ENCODE measurements at places on chromosomes 7 and 10.

- no peak for DNase-seq
Observed at GRCh38 chr10:11510736-11511135, 100.7 kb downstream of the USP6NL start.

GRCh38 chr10:83886871-83887270 lies 252.4 kb upstream of the GHITM start:
- no peak for DNase-seq

DNA sequence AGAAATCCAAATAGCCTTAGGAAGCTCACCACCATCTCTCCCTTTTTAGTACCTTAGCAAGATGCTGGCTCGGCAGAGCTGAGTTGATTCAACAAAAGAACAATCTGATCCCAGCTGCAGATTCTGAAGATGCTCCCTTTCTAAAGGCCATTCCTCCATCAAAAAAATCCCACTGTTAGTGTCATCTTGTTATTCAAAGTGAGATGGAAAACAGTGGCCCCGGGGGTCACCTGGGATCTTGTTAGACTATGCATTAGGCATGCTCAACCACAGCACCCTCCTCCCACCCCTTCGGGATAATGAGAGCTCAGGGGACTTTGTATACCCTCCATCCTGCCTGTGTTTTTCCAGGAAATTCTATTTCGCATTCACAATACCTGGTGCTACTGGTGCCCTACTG lies 2.4 kb downstream of the NCAPG2 start:
- no peak for DNase-seq

- no peak for DNase-seq
Observed at GRCh38 chr7:2525658-2526630, 6.4 kb downstream of the LFNG start.

- DNase-seq, result no peak
Observed at GRCh38 chr10:32149252-32149955, 93.2 kb upstream of the KIF5B start.

DNA sequence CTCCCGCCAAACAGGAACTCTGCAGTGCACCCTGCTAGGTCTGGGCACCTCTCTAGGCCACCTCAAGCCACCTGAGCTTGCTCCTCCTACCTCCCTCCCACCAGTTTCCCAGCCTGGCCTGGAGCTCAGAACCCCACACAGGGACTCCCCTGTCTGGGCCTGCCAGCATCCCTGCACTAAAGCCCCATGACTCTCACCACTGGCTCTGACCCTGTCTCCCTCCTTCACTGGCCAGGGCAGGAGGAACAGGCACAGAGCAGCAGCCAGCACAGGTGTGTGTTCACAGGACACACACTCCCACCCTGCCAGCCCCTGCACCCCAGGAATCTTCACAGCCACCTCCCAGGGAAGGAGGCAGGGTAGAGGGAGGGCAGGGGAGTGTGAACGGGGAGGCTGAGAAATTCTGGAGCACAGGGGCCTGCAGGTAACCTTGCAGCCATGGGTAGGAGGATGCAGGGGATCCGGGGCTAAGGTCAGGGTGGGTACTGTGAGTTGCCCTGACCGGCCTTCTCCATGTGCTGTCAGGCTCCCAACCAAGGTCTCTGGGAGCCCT lies 13.9 kb upstream of the ANTXRL start:
- no peak for DNase-seq

DNA sequence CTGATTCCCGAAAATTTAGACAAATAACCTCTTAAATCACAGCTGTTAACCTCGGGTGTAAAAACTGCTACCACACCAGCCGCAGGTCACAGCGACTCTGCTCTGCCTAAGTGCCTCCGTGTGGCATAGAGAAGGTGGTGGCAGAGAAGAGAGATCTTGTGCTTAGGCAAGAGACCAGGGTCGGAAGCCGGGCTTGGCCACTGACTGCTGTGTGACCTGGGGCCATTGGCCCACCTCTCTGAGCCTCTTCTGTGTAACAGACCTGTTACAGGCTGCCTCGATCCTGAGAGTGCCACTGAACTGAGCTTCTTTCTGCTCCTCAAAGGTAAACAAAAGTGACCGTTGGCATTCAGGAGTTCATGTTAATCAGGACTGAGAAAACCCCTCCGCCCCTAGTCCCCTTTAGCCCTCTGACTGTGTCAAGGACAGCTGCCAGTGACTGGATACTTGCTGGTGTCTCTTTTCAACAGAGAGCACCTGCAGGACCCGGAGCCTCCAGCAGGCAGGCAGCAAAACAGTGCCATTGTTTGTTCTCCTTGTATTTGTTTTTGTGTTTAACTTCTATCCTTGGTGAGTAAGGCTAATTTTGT lies 36.5 kb downstream of the ZMIZ1 start:
- no peak for DNase-seq

- no peak for DNase-seq
Observed at GRCh38 chr10:109740436-109740835, 182.9 kb downstream of the XPNPEP1 start.

DNA sequence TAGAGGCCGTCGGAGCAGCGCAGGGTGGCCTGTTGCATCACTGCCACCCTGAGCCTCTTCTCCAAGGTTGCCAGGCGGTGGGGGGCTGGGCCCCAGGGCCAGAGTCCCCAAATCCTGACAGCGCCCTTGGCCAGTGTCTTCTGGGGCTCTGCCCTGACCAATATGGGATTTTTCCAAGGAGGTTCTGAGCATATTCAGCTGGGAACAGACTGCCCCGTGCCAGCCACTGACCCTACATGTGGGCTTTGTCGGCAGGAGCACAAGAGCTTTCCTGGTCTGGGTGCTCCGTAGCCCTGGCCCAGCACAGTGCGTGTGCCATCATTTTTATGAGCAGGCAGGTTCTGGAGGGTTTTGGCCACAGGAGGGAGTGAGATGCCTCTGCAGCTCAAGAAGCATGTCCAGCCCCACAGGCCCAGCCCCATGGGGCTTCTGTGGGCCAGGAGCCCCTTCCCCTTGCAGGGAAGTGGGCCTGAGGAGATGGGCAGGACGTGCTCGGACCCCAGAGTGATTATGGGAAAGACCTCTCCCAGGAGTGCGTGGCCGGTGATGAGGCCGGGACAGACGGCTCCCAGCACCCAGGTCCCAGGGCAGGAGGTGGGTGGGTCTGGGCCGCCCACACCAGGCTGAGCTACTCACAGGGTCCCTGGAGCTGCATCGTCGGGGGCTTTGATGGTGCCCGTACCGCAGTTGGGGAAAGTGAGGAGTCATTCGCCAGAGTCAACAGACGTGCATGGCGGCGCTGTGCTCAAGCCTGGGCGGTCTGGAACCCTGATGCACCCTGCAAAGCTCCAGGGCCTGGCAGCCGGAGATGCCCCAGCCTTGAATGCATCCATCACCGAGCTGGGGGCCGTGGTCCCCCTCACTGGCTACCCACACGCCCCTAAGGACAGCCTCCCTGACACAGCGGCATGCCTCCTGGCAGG lies 66.6 kb downstream of the PWWP2B start:
- no peak for DNase-seq

DNA sequence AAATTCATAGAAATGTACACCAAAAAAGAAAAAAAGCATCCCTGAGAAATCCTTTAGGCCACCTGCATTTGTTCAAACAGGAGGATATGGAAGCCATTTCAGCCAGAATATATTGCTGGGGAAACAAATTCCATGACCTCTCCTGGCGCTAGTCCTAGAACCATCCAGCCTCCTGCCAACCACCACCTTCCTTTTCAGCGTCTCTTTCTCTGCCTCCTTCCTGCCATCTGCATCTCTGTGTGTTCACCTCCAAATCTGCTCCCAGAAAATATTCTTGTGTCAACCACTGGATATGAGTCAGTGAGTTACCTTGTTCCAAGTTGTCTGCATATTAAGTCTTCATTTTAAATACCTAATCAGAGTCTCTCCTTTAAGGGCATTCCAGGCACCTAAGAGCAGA lies 50.6 kb upstream of the NPY start:
- no peak for DNase-seq

- DNase-seq, result no peak
Observed at GRCh38 chr10:6320320-6321010, 117.7 kb downstream of the PFKFB3 start.

GRCh38 chr7:121323515-121324302 lies 5.1 kb upstream of the WNT16 start:
- DNase-seq, result no peak

DNA sequence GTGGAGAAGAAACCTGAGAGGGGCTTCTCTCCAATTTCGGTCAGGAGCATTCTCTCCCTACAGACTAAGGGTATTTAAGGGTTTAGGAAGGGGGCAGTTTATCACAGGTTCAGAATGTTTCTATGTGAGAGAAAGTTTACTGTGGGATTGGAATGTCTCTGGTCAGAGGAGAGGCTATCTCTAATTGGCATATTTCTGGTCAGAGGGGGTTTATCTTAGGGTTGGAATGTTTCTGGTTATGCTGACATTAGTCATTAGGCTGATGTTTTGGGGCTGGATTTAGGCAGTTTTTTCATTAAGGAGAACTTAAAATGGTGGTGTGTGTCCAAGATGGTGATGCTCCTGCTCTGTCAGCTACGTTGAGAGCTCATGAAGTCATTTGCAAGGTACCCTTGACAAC lies 758.0 kb downstream of the TYW1 start:
- DNase-seq, result no peak

- DNase-seq, result no peak
Observed at GRCh38 chr10:132745971-132746370, 40.0 kb downstream of the NKX6-2 start.

DNA sequence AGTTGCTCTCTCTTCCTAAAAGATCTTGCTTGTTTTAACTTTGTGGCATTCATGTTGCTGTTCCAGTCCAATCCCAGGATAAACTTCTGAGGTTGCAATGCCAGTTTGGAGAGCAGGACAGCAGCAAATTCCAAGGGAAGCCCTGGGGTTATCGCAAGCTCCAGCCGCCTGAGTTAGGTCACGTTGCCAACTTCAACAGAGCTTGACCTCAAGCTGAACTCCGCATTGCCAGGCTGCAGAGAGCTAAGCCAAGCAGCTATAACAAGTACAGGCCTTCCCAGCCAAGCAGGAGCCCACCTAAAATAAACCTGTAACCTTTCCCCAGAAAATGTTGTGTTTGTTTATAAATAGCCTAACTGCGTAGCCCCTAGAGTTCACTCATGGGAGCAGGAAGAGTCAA lies 138.9 kb upstream of the LYZL1 start:
- no peak for DNase-seq

- no peak for DNase-seq
Observed at GRCh38 chr10:89646889-89647657, 2.0 kb upstream of the PANK1 start.

DNA sequence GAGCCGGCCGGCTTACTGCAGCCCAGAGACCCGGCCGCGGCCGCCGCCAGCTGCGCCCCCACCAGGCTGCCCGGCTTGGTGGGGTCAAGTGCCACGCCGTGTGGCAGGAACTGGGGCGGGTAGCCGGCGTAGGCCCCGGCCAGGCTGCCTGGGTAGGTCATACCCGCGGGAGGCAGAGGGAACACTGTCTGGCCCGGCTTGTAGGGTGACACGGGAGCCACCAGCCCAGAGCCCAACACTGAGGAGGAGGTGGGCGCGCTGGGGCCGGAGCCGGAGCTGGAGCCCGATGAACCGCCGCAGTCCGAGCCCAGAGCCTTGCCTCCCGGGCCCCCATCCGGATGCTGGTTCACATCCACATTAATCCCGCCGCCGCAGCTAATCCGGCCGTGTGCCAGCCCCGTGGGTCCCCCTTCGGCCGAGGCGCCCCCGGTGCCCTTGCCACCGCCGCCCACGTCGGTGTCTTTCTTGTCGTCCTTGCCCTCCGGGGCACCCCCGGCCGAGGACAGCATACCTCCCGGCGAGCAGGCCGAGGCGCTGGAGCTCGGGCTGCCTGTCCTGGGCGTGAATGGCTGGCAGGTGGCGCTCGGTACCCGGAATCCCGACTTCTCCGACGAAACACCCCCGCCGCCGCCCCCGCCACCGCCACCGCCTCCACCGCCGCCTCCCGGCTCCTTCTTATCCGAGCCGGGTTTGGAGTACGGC lies 2.0 kb downstream of the ZNF503 start:
- DNase-seq, result no peak

DNA sequence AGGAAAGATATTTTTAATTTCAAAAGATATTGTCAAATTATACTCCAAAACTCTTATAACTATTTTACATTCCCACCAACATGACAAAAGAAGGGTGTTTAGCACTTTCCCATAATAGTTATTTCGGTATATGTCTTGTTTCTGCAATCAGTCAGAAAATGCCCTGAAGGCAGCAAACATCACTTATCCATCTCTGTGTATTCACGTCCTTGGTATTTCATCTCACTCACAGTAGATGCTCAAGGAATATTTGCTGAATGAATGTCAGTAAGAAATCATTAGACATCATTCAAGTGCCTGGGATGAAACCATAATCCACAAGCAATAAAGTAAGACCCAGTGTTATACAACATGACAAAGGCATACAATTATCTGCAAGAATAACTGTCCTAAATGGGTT lies 112.7 kb downstream of the GFRA1 start:
- DNase-seq, result no peak

GRCh38 chr7:131606346-131607290 lies 50.2 kb upstream of the PODXL start:
- no peak for DNase-seq

DNA sequence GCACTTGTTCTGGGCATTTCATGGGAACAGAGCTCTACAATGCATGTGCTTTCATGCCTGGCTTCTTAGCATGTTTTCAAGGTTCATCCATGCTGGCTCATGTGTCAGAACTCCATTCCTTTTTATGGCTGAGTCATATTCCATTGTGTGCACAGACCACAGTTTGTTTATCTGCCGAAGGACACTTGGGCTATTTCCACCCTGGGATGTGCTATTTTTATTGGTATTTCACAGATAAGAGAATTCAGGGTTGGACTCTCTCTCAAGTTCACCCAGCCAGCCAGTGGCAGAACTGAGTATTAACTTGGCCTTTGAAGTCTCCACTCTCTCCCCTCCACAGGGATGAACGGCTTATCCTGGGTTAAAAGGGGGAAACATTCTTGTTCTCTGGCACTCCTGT lies 190.7 kb upstream of the GPR26 start:
- no peak for DNase-seq

GRCh38 chr7:601036-601594 lies 81.5 kb upstream of the PDGFA start:
- DNase-seq, result no peak

GRCh38 chr7:22402250-22402649 lies 45.3 kb upstream of the RAPGEF5 start:
- DNase-seq, result no peak

- no peak for DNase-seq
Observed at GRCh38 chr7:44673771-44674170, 67.3 kb downstream of the OGDH start.

GRCh38 chr10:132311338-132311939 lies 3.7 kb upstream of the STK32C start:
- DNase-seq, result no peak

DNA sequence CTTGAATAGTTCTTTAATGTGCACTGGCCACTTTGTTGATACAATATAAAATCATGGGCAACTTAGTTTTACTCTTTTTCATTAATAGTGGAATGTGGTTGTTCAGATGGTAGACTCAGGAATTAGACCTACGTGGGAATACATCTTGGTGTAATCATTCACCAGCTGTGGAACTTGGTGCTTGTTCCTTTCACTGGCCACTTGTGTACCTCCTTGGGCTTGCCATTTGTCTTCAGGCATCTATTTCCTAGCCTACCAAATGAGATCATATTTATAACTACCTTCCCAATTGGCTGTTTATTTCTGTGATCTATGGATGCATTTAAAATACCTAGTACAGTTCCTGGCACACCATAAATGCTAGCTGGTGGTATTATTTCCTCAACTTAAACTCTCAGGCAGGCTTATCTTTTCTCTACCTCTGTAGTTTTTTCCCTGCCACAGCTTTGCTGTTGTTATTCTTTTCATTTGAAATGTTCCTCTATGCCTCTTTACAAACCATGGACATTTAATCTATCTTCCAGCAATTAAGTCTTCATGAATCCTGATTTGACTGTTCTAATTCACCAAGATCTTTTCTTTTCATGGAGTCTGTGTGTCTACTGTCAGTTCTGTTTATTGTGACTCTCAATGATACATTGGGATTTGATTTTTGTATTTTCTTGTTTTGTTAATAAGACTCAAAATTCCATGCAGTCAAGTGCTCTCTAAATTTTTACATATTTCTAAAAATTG lies 113.0 kb downstream of the ADAM22 start:
- DNase-seq, result no peak
